ENCODE measurements at places on chromosomes 11 and 22. TPM values are rescaled to one million over a fixed set of nuclear protein-coding genes. Genes with fewer than 3 reads are reported as not detected.

- H3K4me1 ChIP-seq, result peaks cover 7% of the 10 kb centered on the region
- H3K4me3 ChIP-seq, result no peak overlapping the region
These were observed 35.0 kb upstream of the SORL1 start for GRCh38 chr11:121417055-121417551.

DNA sequence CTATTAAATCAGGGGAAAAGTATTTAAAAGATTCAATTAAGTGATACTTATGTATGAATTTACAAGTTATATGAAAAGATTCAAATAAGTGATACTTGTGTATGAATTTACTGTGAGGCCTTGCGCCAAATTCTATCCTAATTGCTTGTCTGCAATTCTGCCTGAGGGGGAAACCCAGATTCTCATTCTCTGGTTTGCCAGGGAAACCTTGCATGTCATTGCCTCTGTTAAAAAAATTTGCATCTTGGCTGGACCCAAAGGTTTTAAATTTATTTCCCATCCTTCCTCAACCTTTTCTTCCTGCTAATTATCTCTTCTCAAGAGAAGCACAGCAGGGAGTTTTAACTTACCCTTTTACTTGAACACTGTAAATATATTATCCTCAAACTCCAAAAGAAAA lies 13.8 kb downstream of the OLFML1 start:
- no peak overlapping the region for H3K4me3 ChIP-seq
- DNase-seq, result no peak
- H3K27me3 ChIP-seq, result no peaks in the 10 kb centered on the region
- H3K4me1 ChIP-seq, result no peaks in the 10 kb centered on the region
- no peaks in the 10 kb centered on the region for H3K36me3 ChIP-seq

DNA sequence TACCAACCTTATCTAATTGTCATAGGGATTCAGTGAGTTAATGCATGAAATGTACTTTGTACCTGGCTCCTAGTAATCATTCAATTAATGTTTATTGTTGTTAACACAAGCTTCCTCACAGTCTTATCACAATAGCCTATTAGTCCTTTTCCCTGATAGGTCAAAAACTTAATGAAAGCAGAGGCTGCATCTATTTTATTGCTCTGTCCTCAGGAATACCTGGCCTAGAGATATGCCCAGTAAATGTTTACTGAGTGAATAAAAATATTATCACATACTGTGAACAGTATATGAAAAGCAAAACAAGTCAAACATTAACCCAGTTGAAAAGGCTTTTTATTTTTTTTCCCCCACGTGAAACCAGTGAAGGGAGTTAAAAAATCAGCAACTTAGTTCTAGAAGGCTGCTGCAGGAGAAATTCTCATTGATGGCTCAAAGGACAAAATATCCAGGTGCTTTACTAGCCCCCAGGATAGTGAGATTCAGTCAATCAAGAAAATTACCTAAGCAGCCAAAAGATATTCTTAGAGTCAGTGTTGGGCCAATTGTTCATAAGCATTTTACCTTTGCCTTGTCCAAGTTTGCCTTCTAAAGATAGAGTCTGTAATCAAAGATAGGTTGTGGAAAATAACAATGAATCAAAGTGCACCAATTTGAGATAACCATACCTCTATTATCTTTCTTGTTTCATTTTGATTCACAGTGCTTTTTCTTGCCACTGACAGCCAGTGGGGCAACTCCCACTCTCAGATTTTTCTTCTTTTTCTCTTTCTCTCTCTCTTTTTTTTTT lies 34.4 kb upstream of the SLC6A5 start:
- no peak overlapping the region for H3K4me3 ChIP-seq
- H3K27ac ChIP-seq, result no peak overlapping the region
- no peaks in the 10 kb centered on the region for H3K4me1 ChIP-seq
- no peaks in the 10 kb centered on the region for H3K36me3 ChIP-seq
- H3K27me3 ChIP-seq, result no peaks in the 10 kb centered on the region
- no peak for DNase-seq

DNA sequence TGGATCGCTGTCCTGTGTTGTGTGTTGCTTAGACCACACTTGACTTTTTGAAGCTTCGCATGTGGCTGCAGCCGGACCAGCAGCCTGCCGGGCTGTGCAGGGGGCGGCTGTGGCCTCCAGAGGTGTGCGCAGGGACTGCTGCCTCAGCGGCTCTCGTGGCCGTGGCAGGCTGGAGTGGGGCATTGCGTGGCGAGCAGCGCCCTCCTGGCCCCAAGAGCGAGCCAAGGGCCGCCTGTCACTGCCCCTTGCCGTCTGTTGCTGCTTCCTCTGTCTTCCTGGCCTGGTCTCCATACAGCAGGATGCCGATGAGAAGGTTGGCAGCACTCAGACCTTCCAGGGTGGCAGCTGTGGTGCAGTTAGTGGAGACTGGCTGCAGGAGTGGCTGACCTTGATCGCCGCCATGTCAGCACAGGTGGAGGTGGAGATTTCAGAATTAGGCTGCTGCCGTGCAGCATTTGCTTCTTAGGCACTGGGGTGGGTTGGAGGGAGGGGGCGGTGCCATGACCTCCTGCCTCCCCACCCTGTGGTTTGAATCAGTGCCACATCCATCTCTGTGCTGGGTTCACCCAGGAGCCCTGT lies 34.0 kb downstream of the MUC6 start:
- peaks cover 9% of the 10 kb centered on the region for H3K36me3 ChIP-seq
- no peaks in the 10 kb centered on the region for H3K4me1 ChIP-seq
- no peak for DNase-seq
- H3K4me3 ChIP-seq, result no peak overlapping the region
- H3K27me3 ChIP-seq, result no peaks in the 10 kb centered on the region

DNA sequence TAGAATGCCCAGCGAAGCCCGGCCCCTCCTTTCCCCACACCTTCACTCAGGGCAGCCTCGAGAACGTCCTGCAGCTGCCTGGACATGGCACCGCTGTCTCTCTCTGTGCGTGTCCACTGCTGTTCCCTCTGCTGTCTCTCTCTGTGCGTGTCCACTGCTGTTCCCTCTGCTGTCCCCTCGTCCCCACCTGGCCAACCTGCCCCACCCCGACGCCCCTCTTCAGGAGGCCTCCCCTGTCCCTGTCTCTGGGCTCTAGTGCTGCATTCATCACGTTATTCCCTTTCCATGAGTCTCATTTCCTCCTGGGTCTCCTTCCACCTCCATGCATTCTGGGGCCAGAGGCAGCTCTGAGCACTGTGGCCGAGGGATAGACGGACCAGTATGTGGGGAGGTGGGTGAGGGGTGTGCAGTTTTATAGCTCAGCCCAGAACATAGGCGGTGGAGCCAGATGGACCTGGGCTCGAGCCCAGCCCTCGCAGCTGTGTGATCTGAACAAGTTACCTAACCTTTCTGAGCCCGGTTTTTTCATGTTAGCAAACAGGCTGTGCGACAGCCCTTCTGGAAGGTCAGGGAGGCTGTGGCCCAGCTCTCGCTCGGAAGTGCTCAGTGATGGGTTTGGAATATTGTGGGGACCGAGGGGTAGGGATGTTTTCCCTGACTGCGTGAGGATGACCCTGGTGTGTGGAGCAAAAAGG lies 41.9 kb upstream of the SMIM38 start:
- no peaks in the 10 kb centered on the region for H3K27me3 ChIP-seq
- no peak for DNase-seq
- no peak overlapping the region for H3K4me3 ChIP-seq
- H3K4me1 ChIP-seq, result no peaks in the 10 kb centered on the region
- H3K27ac ChIP-seq, result no peak overlapping the region
- no peaks in the 10 kb centered on the region for H3K36me3 ChIP-seq

DNAJB7 gene
- total RNA-seq, result not detected

GRCh38 chr11:43803766-43804165 lies 76.9 kb upstream of the ALKBH3 start:
- no peak overlapping the region for H3K4me3 ChIP-seq
- no peaks in the 10 kb centered on the region for H3K36me3 ChIP-seq
- peaks cover 10% of the 10 kb centered on the region for H3K4me1 ChIP-seq

DNA sequence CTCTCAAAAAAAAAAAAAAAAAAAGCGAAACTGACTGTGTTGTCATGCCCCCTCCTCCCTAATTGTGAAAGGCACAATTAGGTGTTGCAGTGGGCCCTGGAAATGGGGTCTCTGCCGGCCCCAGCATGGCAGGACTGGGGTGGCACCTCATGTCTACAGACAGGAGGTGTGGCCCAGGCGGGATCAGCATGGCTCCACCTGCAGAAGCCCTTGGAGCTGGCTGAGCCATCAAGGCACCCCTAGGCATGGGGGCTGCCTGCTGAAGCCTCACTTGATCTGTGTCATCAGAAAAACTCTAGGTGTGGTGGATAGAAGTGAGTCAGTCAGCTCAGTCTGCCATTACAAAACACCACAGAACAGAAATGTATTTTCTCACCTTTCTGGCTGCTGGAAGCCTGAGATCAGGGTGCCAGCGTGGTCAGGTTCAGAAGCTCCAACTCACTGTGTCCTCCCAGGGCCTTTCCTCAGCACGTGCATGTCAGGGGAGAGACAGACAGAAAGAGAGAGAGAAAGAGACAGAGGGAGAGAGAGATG lies 10.1 kb upstream of the B4GALNT4 start:
- DNase-seq, result no peak
- H3K27ac ChIP-seq, result no peak overlapping the region
- H3K4me1 ChIP-seq, result peaks cover 8% of the 10 kb centered on the region
- H3K4me3 ChIP-seq, result no peak overlapping the region

CRY2 gene
- 14.4 TPM for total RNA-seq

GRCh38 chr11:45210846-45211245 lies 64.4 kb downstream of the PRDM11 start:
- peaks cover 10% of the 10 kb centered on the region for H3K4me1 ChIP-seq
- H3K27me3 ChIP-seq, result no peaks in the 10 kb centered on the region
- no peak overlapping the region for H3K27ac ChIP-seq
- DNase-seq, result no peak
- H3K4me3 ChIP-seq, result no peak overlapping the region

GRCh38 chr11:112637076-112637475 lies 324.1 kb upstream of the NCAM1 start:
- H3K27ac ChIP-seq, result no peak overlapping the region
- no peak for DNase-seq
- no peaks in the 10 kb centered on the region for H3K36me3 ChIP-seq
- H3K27me3 ChIP-seq, result peaks cover 4% of the 10 kb centered on the region
- H3K4me3 ChIP-seq, result no peak overlapping the region
- H3K4me1 ChIP-seq, result no peaks in the 10 kb centered on the region

- peaks cover 4% of the 10 kb centered on the region for H3K4me1 ChIP-seq
- H3K27ac ChIP-seq, result no peak overlapping the region
- no peak for DNase-seq
- peaks cover 2% of the 10 kb centered on the region for H3K36me3 ChIP-seq
- H3K4me3 ChIP-seq, result no peak overlapping the region
- peaks cover 13% of the 10 kb centered on the region for H3K27me3 ChIP-seq
These were observed 8.3 kb downstream of the NDUFV1 start for GRCh38 chr11:67614730-67615714.

- no peaks in the 10 kb centered on the region for H3K27me3 ChIP-seq
- no peak overlapping the region for H3K27ac ChIP-seq
- H3K4me3 ChIP-seq, result no peak overlapping the region
- H3K4me1 ChIP-seq, result no peaks in the 10 kb centered on the region
- no peaks in the 10 kb centered on the region for H3K36me3 ChIP-seq
These were observed 115.6 kb upstream of the PDGFD start for GRCh38 chr11:104279587-104279986.

DNA sequence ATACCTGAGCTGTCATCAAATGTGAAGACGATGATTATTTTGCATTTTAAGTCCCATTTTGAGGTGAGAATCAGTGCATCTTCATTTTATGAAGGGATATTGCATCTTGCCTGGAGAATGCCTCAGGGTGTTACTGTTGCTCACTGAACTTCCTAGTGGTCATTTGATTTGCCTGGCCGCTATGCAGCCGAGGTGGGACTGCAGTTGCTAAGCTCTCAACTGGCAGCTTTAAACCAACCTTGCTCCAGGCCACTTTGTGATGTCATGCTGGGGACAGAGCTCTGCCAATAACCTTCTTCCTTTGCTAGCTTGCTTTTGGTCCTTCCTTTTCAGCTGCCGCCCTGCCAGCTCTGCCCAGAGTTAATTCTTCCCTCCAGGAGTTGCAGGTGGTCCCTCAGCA lies 409.4 kb upstream of the B3GAT1 start:
- H3K36me3 ChIP-seq, result no peaks in the 10 kb centered on the region
- no peaks in the 10 kb centered on the region for H3K4me1 ChIP-seq
- no peak for DNase-seq
- no peak overlapping the region for H3K4me3 ChIP-seq

DNA sequence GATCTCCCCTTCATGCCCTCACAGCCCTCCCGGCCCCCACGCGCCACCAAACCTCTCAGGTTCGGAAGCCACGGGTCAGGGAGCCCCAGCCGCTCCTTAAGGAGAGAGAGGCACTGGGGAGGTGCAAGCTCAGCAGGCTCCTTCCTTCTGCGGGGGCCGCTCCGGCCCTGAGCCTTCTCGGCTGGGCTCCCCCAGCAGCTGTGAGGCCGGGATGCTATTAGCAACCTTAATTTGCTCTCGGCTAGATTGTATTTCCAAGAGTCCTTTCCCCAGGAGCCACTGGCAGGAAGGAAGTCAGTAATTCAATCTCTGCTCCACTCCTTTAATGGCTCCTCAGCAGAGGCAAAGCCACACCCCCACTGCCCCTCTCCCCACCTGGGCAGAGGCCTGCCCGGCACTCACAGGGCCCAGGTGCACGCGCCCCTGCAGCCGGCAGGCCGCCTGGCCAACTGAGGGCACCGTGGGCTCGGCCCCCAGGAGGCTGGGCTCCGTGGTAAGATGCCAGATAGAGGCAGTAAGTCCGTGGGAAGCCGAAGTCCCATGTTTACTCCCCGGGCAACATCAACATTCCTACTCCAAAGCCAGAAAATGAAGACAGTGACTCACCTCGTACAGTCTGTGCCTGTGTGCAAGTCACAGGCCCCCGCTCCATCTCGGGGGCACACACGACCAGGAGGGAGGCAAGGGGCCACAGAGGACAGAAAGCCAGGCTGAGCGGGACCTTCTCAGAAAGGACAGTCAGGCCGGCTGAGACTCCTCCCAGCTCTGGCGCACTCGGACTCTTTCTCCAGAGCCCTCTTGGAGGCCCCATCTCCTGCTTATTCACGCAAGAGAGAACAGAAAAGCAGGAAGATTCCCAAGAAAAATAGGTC lies 5.2 kb downstream of the IGSF9B start:
- DNase-seq, result peak; percentile 44
- peaks cover 32% of the 10 kb centered on the region for H3K4me1 ChIP-seq
- peaks cover 23% of the 10 kb centered on the region for H3K27me3 ChIP-seq
- H3K27ac ChIP-seq, result no peak overlapping the region
- H3K4me3 ChIP-seq, result peak overlapping the region; percentile 21

FAM83F gene
- 0.82 TPM for total RNA-seq

DNA sequence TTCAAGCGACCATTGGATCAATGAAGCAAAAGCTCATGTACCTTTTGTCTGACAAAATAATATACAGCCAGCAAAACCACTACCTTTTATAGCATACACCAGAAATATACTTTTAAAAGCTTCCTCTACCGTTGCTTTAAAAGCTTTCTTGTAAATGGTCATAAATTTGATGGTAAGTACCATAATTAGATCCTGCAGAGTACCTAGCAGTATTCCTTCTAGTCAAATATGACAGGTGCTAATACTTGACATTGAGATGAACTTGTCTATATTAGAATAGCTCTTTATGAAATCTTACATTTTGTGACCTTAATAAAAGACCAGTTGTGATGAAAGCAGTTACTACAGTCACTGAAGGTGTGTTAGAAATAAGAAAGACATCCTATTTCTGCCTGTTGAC lies 340.5 kb upstream of the ANO3 start:
- H3K36me3 ChIP-seq, result no peaks in the 10 kb centered on the region
- no peak overlapping the region for H3K27ac ChIP-seq
- H3K27me3 ChIP-seq, result no peaks in the 10 kb centered on the region

Measured in astrocyte (in vitro differentiated cells and primary cell).